IMR-90 (cell line): ENCODE measurements at places on chromosomes 6 and 20.

- peak; percentile 98 for DNase-seq
Measured at GRCh38 chr6:166572370-166573261, 13.9 kb downstream of the RAMACL start.

GRCh38 chr6:86963352-86963751 is 26.0 kb downstream of the HTR1E start:
- peak; percentile 1 for DNase-seq

DNA sequence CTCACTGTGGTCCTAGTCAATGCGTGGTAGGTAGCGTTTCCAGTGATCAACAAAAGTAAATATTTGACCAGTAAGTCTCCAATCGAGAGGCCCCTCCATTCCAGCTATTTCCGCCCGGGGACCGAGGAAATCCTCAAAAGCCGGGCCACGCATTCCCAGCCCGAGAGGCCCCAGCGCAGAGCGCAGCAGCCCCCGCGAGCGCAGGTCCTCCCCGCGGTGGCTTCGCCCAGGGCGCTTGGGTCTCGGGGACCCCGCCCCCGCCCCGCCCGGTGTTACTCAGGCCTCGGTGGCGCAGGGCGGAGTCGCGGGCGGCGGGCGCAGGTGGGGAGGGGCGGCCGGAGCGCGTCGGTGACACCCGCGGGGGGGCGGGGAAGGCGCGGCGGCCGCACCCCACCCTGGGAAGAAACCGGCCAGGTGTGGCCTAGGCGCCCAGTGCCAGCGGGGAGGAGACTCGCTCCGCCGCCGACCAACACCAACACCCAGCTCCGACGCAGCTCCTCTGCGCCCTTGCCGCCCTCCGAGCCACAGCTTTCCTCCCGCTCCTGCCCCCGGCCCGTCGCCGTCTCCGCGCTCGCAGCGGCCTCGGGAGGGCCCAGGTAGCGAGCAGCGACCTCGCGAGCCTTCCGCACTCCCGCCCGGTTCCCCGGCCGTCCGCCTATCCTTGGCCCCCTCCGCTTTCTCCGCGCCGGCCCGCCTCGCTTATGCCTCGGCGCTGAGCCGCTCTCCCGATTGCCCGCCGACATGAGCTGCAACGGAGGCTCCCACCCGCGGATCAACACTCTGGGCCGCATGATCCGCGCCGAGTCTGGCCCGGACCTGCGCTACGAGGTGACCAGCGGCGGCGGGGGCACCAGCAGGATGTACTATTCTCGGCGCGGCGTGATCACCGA is at the start of gene DSP:
Gene DSP (plus strand): TSS at position 497 of the 890 bp plus-strand sequence. CDS start 245 bp downstream, at position 742.
- DNase-seq, result no peak

DNA sequence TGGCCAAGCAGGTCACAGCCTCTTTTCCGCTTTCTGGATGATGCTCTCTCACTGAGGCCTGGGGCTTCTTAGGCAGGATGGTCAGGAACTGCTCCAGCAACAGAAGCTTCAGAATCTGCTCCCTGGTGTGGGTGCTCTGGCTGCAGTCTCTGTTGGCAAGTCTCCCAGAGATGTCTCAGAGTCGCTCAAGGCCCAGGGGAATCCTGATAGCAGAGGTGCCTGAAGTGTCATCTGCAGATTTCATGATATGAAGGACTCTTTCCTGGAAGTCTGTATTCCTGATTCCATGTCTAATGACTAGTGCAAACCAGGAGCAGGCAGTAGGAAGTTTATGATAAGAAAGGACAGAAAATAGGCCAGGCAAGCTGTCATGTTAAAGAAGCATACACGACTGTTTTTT is 20.3 kb downstream of the ZSCAN31 start:
- DNase-seq, result peak; percentile 14

- no peak for DNase-seq
Measured at GRCh38 chr6:144159742-144160141, 9.4 kb downstream of the STX11 start.

DNA sequence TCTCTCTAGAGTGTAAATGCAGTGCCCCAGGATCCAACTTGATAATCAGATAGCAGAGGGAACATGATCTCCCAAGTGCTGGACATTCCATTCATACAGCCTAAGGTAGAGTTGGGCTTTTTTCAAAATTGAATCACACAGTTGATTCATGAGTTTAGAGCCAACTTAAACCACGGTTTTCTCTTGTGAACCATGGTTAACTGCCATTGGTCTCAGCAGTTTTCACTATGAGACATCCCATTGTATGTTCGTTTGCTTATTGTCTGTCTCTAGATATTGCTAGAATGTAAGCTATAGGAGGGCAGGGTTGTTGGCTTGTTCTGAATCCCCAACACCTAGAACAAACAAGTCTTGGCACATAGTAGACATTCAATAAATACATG is 37.2 kb upstream of the TAF8 start:
- DNase-seq, result peak; percentile 65

DNA sequence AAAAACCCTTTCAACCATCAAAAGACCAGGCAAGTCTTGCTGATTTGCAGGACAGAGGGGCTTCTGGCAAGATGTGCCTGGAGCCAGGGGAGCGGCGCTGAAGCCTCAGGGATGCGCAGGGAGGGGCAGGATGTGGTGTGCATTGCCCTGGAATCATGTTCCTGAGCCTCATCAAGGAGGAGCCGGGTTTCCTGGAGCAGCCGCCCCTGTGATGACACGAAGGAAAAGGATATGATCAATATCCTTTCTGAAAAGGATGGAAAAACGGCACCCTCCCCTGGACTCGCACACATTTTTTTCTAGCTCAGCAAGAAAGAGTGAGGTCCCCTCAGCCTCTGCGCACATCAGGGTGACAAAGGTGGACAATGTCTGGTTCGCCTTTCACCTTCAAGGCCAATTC is 173.1 kb upstream of the SSTR4 start:
- DNase-seq, result no peak

GRCh38 chr20:59145924-59146779 is 17.5 kb upstream of the ZNF831 start:
- no peak for DNase-seq

- DNase-seq, result peak; percentile 58
Measured at GRCh38 chr6:1527073-1527457, 82.7 kb upstream of the FOXC1 start.
